Suppressor macrophage (primary cell): ENCODE measurements at places on chromosomes 2 and 18.
A peak's percentile ranks its signal among the peaks of the same experiment; 100 is the strongest.

GRCh38 chr18:33837191-33837590 is 259.2 kb downstream of the ASXL3 start:
- DNase-seq = no peak

DNA sequence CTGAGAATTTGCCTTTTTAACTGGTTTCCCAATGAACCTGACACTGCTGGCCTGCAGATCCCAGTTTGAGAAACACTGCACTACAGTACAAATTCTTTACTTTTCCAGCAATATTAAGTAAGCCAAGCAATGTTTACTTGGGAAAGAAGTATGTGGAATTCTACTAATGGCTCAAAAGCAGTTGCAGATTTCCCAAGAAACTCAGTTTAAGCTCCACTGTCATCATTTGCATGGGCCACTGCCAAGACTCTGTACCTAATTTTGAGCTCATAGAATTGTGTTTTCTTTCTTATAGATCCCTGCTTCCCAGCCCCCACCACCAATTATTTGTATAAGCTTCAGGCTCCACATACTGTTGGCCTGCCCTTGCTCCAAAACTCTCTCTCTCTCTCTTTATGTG is 676.1 kb downstream of the RNF144A start:
- DNase-seq = no peak

DNA sequence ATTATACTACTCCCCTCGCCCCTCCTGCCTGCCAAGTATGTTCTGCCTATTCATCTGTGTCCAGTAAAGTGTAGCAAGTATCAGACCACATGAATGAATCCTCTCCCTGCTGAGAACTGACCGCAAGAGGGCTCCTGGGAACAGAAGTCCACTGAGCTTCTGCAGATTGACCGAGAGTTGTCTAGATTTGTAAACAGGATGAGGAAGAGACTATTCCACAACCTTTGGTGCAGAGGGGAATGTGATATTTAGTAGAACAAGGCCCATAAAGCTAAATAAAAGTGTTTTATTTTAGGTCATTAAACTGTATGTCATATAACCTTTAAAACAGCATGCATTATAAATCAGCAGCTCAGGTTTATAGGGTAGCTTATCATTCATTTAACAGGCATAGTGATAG is 377.0 kb downstream of the DCC start:
- no peak for DNase-seq

GRCh38 chr2:205834796-205835195 is 152.5 kb downstream of the NRP2 start:
- DNase-seq = no peak

DNA sequence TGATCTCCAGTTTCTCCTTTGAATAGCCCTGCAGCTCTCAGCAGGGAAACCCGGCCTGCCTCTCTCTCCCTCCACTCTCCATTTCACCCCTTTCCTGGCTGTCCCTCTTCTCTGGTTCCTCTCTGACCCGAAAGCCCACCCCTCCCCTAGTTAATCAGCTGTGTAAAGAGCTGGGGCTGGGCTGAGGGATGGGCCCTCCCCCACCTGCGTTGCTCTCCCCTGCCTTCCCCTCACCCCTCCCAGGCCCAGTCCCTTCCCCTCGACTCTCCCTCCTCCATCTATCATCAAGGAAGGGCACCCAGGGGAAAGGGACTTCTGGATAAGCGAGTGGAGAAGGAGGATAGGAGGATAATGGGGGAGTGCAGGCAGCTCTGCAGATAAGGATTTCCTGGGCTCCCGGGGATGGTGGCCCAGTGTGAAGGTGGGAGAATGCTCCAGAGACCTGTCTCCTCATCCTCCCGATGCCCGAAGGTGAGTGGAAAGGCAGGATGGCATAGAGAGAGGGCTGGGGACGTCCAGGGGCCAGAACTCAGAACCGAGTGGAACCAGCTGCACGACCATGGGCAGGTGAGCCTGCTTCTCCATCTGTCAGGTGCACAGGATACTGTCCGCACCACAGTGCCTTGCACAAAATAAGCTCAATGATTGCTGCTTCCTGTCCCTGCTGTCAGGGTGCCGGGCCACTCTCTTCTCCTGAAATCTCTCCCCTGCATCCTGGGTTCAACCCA is 12.0 kb downstream of the SLC30A3 start:
- no peak for DNase-seq

DNA sequence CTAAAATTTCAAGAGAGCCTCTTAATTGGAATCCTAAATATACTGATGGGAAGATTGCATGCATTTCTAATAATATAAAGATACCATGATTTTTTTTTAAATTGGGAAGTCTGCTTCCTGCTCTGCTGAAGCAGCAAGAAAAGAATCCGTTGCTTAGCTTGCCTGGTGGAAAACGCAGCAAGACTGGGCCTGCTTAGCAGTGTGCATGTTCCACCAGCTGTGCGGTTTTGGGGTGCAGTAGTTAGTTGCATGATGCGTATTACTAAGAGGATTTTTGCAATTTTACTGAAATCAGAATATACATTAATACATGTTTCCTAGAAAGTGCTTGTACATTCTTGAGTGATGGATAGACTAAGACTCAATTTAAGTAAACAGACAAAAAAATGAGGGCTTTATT is 319.9 kb downstream of the CMPK2 start:
- no peak for DNase-seq

GRCh38 chr2:180573951-180574350 is 406.5 kb upstream of the UBE2E3 start:
- no peak for DNase-seq

DNA sequence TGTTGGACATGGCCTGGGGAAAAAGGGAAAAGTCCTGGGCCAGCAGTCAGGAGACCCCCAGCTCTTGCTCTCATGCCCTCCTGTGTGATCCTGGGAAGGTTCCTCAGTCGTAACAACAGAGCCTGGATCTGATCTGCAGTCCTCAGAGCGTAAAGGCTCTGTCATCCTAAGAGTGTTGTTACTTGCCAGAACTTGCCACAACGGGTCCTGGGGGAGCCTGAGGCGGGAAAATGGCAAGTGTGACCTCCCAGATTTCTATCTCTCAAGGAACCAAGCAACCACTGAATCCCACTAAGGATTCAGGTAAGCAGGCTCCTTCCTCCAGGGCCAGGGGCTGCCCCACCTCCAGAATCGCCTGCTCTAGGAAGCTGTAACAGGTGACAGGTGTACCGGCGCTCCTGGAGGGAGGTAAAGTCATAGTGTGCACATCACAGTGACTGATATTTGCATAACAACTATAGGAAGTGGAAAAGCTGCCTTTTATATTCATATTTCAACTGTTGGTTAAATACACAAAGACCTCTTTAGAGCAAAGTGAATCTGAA is 18.4 kb downstream of the HS1BP3 start:
- no peak for DNase-seq

- DNase-seq = no peak
Measured at GRCh38 chr18:74186661-74187060, 38.3 kb downstream of the TIMM21 start.

GRCh38 chr2:47651296-47651695 is 131.6 kb upstream of the MSH6 start:
- DNase-seq = no peak

DNA sequence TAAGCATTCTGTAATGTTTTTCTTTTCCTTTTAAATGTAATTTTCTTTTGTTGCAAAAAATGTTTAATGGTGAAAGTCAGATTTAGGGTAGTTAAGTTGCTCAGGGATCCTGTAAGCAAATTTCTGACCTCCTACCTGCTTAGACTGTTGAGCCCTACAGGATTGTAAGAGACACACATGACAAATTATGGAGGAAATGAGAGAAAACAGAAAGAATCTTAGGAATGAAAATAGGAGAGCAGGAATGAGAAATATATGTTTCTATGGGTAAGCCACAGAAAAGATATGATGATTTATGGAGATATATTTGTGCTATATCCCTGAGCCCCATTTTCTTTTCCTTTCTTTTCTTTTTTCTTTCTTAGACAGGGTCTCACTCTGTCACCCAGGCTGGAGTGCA is 28.3 kb downstream of the CYBRD1 start:
- DNase-seq = no peak

- DNase-seq = no peak
Measured at GRCh38 chr2:207317378-207317984, 151.7 kb upstream of the KLF7 start.

DNA sequence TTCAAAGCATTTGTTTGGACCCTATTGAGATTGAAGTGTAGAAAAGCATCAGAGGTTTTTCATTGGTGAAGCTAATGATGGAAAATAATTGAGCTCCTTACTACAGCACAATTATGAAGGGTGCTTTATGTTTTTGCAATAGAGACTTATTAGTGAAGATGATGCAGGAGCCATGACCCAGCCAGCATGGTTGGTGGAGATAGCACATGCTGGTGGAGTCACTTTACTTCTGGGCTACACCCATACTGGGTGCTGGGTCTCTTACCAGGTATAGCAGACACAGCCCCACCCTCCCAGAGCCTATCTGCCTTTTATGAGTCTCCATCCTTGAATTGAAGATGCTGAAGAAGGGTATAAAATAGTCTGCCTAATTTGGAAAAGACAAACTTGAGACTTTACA is 3.6 kb downstream of the ACP1 start:
- DNase-seq = no peak

DNA sequence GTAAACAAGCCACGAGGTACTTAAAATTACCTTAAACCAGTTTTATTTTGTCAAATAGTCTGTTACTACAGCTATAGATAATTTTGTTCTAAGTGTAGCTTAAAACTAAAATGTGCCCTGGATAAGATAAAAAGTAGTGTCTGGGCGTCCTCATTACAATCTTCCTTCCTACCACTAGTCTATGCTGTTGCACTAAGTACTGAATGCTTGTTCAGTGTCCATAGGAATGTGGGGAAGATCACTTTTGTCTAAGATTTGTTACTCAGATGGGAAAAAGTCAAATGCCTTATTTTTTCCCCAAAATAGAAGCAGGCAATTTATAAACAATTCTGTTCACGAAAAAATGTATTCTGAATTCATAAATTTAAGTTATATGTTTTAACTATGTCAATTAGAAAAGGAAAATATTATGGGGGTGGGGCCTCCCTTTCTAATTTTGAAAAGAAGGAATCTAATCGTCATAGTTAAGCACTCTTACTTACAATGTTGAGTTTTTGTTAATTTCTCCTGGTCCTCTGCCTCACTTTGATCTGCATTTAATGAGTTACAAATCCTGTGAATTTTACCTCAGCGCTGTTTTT is 140.4 kb upstream of the VRK2 start:
- peak; percentile 30 for DNase-seq

- DNase-seq = no peak
Measured at GRCh38 chr2:216927163-216927562, 67.3 kb upstream of the TNP1 start.

DNA sequence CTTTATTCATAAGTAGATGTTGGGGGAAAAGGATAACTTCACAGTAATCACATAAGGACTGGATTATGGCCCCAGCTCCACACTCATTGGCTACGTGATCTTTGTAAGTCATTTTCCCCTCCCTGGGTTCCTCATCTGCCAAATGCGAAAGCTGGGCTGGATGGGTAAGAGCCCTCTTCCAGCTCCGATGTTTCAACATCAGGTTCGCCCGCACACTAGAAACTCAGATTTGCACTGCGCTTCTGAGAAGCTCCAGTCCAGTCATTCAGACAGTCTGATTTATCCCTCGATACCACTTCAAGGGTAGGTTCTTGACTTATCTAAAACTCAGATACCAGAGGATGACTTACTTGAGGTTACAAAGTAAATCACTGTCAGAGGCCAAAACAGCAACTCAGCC is 31.0 kb upstream of the RMDN2 start:
- DNase-seq = peak; percentile 42

- no peak for DNase-seq
Measured at GRCh38 chr18:59202258-59202820, 17.6 kb upstream of the GRP start.

DNA sequence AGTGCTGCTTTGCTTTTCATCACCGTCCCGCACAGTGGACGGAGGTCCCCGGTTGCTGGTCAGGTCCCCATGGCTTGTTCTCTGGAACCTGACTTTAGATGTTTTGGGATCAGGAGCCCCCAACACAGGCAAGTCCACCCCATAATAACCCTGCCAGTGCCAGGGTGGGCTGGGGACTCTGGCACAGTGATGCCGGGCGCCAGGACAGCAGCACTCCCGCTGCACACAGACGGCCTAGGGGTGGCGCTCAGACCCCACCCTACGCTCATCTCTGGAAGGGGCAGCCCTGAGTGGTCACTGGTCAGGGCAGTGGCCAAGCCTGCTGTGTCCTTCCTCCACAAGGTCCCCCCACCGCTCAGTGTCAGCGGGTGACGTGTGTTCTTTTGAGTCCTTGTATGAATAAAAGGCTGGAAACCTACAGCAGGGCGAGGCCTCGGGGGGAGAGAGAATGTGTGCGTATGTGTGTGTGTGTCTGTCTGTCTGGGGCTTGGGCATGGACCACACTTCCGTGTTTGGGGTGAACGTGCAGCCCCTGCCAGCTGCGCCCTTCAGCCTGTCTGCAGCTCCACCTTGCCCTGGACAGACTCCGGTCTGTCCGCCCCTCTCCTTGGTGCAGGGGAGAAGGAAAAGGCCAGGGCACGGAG is 32.3 kb downstream of the GPC1 start:
- DNase-seq = no peak

DNA sequence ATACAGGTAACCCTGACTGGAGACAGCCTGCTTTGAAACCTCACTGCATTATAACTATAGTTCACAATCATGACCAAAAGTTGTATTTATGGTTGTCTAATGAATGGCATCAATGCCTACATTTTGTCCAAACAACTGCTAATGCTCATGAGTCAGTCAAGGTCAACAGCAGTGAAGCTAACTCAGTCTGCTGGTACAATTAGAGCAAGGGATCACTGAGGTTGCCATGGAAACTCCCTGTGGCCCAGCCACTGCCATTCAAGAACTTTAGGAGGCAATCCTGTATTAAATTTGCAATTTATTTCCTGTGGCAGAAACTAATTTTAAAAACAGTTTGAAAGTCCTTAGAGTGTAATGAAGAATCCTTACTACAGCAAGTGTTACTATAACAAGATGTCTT is 185.1 kb upstream of the SMAD7 start:
- no peak for DNase-seq

GRCh38 chr2:191728750-191729624 is 51.1 kb downstream of the NABP1 start:
- no peak for DNase-seq

- DNase-seq = peak; percentile 82
Measured at GRCh38 chr2:239991689-239992314, 33.3 kb downstream of the NDUFA10 start.

DNA sequence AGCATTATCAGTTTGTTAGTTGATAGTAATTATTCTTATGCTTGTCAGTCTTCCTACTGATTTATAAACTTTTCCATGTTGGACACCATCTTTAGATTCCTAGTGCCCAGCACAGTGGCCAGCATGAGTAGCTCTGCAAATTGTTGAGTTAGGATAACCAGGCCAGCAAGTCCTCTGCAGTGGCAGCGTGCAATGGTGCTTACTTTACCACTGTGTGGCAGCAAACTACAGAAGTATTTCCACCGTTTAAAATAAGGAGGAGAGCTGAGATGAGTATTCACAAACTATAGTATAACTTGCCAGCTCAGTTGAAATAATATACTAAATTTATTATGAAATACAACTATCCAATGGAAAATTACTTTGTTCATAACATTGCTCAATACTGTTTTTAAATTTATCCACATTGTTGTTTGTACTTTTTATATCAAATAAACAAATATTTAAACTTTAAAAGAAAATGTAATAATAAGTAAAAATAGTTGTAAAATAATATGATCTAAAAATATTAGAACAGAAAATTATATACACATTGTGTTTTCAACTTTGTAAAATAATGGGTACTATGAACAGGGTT is 9.3 kb upstream of the THADA start:
- peak; percentile 59 for DNase-seq

- DNase-seq = no peak
Measured at GRCh38 chr2:212991120-212991519, 160.3 kb downstream of the IKZF2 start.

GRCh38 chr2:68482296-68482820 is 15.0 kb downstream of the APLF start:
- DNase-seq = no peak

- no peak for DNase-seq
Measured at GRCh38 chr2:204024906-204025475, 88.4 kb downstream of the ICOS start.
